ENCODE measurements at places on chromosomes 1 and 21. TPM values are rescaled to one million over a fixed set of nuclear protein-coding genes. Genes with fewer than 3 reads are reported as not detected.

The DENND2D gene
- 6.1 TPM for polyA plus RNA-seq

The NHLH1 gene
- 1.0 TPM for polyA plus RNA-seq

The MRPL9 gene
- 105 TPM for polyA plus RNA-seq

The AMY1A gene
- polyA plus RNA-seq, result not detected

The OVAAL gene
- polyA plus RNA-seq, result not detected

The CHI3L2 gene
- 5.9 TPM for polyA plus RNA-seq

The RHBG gene
- polyA plus RNA-seq, result not detected

The GNG4 gene
- 280 TPM for polyA plus RNA-seq

The OLFML3 gene
- 17.0 TPM for polyA plus RNA-seq

The FAM177B gene
- not detected for polyA plus RNA-seq

The DENND2C gene
- 0.22 TPM for polyA plus RNA-seq

The AK5 gene
- 34.6 TPM for polyA plus RNA-seq

The LCK gene
- 2.0 TPM for polyA plus RNA-seq
